ENCODE measurements at places on chromosomes 2 and 18.

- no peak for DNase-seq
These were observed 276.6 kb downstream of the PHLPP1 start for GRCh38 chr18:62991959-62992358.

DNA sequence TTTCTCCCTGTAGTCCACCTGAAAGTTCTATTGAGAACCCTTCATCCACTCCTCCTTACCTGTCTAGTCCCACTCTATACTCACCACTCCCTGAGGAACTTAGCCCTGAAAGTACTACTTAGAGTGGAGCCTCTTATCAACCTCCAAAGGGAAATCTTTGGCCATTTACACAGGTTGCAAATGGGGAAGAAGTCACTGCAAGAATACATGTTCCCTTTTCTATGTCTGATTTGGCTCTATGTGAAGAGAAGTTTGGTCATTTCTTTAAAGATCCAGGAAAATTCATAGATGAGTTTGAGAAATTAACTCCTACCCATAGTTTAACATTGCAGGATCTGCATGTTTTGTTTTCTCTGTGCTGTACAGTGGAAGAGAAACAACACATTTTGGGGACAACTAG lies 22.9 kb upstream of the MGAT4A start:
- DNase-seq: no peak

DNA sequence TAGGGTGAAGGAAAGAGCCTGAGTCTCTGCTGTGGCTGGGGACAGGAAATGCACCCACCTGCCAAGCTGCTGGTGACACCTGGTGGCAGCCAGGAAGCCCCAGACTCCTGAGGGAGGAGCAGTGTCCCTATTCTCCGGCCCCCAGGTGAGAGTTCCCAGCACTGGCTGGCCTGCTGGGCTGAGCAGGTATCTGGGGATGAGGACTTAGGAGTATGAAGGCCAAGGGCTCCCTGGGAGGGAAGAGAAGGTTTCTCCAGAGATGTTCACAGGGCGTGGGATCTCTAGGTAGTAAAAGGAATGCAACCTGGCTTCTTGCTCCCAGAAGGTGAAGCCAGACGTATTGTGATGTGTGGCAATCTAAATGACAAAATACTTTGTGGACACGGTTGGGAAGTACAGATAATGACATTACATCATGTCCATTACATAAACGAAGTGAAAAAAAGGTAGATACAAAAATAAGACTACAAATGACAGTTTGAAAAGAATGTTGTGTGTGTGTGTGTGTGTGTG lies 75.8 kb upstream of the SLC1A4 start:
- no peak for DNase-seq

DNA sequence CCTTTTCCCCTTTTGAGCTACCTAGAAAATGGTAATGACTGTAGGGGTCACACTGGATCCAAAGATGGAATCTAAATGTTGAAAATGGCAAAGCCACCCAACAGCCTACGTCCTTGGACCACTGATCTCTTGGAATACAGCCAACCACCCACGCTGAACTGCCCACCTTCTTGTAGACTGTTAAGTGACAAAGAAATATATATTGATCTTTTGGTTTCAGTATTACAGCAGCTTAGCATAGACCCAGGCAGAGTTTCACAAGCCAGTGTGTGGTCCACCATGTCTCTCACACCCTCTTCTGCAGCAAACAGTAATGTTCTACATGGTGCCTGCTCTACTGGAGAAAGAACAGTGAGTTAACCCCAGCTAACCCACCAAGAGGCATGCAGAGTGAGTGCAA lies 20.2 kb downstream of the CACNB4 start:
- no peak for DNase-seq

GRCh38 chr18:11873670-11874340 lies 22.6 kb downstream of the CHMP1B start:
- DNase-seq: no peak

GRCh38 chr2:211486-212184 lies 52.2 kb downstream of the SH3YL1 start:
- no peak for DNase-seq

DNA sequence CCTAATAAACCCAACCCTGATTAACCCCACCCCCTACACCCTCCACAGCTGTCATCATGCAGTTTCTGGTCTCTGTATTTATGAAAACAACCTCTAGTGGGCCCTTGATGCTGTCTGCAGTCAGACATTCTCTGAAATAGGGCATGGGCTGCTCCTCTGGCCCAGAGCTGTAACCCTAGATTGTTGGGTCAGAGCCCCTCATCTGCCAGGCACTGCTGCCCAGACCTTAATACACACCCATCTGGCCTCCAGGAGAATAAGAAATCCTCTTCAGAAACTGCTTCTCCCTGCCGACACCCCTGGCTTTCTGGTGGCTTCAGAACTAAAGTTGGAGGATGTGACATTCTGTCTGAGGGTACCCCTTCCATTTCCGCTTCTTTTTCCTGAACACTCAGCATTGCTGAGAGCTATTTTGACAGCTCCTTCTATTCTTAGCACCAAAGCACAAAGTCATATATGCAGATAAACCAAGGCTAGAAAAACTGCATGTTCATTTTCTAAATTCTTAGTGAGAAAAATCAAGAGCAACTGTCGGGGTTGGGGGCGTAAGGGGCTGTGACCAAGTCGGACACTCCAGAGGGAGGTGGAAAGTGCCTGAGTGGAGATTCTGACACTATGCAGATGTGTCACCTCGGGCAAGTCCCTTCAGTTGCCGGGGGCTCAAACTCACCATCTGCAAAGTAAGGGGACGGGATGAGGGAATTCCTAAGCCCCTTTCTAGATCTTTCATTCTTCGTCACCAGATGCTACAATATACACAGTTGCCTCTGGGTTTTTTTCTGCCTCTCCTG lies 28.7 kb downstream of the SRSF7 start:
- DNase-seq: no peak

GRCh38 chr2:227606476-227606875 lies 7.8 kb downstream of the SCYGR2 start:
- DNase-seq: no peak

- DNase-seq: no peak
These were observed 257.9 kb downstream of the BCL11A start for GRCh38 chr2:60295636-60295962.

- no peak for DNase-seq
These were observed 40.4 kb upstream of the ARHGEF4 start for GRCh38 chr2:130796290-130796689.

- DNase-seq: no peak
These were observed 33.1 kb upstream of the STON1 start for GRCh38 chr2:48496849-48497248.

- DNase-seq: no peak
These were observed 22.8 kb upstream of the DGKD start for GRCh38 chr2:233331536-233331935.

- DNase-seq: no peak
These were observed 32.3 kb upstream of the REG3A start for GRCh38 chr2:79191816-79192215.

- no peak for DNase-seq
These were observed 320.6 kb downstream of the NCKAP5 start for GRCh38 chr2:133247631-133248030.

- DNase-seq: no peak
These were observed 14.2 kb downstream of the STK39 start for GRCh38 chr2:168233166-168233565.

- no peak for DNase-seq
These were observed 211.4 kb downstream of the EPHA4 start for GRCh38 chr2:221360742-221361141.

DNA sequence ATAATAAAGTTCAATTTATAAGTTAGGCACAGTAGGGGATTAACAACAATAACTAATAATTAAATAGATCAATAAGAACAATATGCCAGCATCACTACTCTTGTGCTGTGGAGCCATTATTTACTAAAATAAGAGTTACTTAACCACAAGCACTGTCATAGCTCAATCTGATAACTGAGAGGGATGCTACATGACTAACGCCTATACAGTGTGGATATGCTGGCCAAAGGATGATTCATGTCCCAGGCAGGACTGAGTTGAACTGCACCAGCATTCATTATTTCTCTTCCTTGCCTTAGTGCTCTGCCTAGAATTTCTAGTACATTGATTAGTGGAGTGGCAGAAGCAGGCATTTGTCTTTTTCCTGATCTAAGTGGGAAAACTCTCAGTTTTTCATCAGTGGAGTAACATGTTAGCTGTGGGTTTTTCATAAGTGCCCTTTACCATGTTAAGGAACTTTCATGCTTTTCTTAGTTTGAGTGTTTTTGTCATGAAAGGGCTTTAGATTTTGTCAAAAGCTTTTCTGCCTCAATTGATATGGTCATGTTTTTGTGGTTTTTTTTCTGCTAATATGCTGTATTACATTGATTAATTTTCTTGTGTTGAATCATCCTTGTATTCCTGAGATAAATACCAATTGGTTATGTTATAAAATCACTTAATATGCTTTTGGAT lies 21.7 kb downstream of the KIAA1328 start:
- no peak for DNase-seq

- no peak for DNase-seq
These were observed 56.4 kb downstream of the MERTK start for GRCh38 chr2:111954602-111955332.

- no peak for DNase-seq
These were observed 26.6 kb downstream of the TMEM18 start for GRCh38 chr2:650343-651310.

- DNase-seq: no peak
These were observed 344.4 kb upstream of the SLC39A10 start for GRCh38 chr2:195312662-195313061.

DNA sequence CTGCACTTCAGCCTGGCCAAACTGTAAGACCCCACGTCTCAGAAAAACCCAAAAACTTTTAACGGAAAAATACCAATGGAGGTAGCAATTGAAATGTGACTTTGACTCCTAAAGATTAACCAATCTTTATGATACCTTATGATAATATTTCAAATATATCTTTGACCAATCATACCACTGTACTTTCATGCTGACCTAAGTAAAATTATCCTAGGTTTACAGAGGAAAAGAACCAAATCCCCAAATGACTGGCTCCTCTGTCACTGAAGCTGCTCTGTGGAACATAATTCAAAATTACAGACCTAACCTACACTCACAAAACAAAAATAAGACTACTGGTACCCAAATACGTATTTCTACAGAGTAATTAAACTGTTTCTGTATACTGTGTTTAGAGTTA lies 7.7 kb upstream of the STPG4 start:
- DNase-seq: no peak

- no peak for DNase-seq
These were observed 9.7 kb downstream of the DOK1 start for GRCh38 chr2:74564222-74564621.

DNA sequence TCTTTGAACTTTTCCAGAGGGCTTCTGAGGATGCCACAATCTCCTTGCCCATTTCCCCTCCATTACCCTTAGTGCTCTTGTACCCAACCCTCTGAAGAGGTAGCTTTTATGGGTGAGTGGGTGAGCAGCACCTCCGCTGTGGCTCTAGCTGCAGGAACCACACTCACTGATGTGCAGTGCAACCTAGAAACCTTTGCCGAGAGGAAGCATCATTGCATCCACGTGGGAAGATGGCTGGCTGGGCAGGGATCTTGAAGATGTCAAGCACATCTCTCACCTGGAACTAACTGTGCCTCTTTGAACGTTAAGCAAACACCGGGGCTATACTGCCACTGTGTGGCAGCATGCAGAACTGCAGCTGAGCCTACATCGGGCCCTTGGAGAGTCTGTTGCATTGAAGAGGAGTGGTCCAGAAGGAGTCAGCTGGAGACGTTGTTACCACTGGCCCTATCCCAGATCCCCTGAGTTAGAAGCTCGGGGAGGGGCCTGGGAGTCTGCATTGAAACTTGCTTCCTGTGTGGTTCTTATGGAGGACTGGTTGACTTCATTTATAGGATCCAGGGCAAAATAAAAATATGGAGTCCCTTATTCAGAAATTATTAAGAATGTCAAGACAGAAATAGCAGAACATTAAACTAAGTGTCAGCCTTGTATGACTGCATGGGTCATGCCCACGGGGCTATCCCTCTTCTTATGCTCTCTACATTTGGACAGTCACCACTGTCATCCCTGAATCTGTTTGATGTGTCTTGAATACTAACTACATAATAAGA lies 28.7 kb downstream of the IGFBP5 start:
- peak; percentile 77 for DNase-seq

GRCh38 chr2:175062787-175063585 lies 57.8 kb upstream of the CHN1 start:
- DNase-seq: no peak

DNA sequence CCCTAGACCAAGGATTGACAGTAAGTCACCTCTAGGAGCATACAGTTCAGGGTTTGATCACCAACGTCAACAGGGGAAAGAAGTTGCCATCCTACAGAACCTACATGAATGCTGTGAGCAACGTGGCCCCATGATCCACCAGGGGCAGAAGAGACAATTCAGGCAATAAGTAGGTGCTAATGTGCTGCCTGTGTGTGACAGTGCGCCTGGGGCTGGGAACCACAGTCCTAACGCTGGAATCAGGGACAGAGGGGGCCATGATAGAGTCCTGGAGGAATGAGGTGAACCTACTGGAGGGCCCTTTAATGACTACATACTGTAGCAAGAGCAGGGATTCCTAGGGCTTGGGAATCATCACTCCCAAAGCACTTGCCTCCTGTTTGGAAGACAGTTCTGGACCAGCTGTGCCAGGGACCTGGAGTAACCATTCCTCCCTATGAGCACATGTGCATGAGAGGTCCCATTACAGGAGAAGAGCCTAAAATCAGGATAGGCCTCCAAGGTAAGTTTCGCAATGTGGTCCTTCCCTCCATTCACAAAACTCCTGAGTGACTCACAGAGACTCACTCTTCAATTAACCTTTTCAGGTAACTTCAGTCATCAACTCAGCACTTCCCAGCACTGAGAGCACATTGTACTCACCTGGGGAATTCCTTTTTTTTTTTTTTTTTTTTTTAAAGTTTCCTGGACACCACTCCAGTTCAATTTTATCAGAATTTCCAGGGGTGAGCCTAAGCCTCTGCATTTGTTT lies 214.0 kb downstream of the TMEM163 start:
- no peak for DNase-seq

DNA sequence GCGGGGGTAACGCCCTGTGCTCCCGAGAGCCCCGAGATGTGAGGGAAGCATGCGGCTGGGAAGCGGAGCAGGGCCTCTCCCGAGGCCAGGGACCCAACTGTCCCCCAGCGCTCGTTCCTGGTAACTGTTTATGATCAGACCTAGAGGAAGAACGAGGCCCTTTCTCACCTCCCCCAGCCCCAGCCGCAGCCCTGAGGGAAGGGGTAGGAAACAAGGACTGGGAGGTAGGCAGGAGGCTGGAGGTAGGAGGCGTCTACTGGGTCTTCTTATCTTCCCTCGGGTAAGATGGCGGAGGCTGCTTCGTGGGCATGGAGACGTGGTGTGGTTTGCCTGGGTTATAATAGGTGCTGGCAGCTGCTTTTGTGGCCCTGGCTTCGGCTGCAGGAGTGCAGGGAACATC lies 335.8 kb downstream of the ZNF521 start:
- no peak for DNase-seq
